CD4-positive, alpha-beta T cell treated with Interferon gamma for 1 hour (primary cell): ENCODE measurements at places on chromosomes 6 and 20.
A peak's percentile ranks its signal among the peaks of the same experiment; 100 is the strongest.

DNA sequence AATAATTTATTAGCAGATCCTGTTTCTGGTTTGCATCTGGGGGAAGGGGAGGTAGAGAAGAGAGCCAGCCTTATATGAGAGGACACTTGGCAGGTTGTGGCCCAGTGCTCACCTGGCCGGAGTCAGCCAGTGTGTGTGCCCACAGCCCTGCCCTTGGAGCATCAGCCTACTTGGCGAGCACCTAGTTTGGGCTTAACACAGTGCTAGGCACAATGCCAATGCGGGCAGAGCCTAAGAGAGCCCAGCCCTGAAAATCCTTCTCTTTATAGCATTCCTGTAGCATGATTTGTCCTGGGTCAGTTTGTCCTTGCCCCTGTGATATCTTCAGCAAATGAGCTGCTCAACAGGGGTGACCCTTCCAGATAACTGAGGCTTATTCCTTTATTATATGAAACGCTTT lies 73.0 kb downstream of the SLX4IP start:
- no peak for DNase-seq

- DNase-seq, result no peak
Observed at GRCh38 chr6:83231146-83231545, 38.0 kb downstream of the RWDD2A start.

- DNase-seq, result no peak
Observed at GRCh38 chr20:52129611-52130010, 62.0 kb downstream of the ZFP64 start.

GRCh38 chr6:15854826-15855710 lies 192.2 kb upstream of the DTNBP1 start:
- DNase-seq, result no peak

DNA sequence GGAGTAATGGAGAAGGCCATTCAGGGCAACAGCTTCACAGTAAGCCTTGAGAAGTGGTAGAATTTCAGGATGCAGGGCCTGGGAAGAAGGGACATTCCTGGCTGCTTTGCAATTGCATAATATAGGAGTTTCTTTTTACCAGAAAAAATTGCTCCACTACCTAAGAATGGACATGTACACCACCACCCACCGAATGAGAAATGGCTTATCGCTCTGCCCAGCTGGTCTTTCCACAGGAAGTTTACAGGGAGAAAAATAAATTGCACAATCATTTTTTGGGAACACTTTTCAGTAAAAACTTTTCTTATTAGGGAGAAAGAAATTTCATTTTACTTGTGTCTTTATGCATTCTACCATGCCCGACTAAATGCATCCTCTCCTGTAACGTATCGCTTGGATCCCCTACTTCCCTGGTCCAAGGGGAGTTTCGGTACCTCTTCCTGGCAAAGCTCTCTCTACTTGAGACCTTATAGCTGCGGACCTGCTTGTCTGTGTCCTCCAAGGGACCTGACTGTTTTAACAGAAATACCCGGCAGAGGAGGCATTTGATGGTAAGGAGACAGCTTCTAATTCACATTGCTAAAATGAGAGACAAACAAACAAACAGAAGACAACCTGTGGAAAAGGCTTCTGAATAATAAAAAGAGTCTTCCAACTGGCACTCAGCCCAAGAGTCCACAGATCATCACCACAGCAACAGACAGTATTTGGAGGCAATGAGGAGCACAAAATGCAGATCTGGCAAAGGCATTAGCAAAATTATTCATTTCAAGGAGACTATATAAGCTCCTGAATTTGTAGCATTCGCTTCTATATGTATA lies 54.2 kb downstream of the MAP3K5 start:
- no peak for DNase-seq

- DNase-seq, result no peak
Observed at GRCh38 chr6:49801525-49801924, 14.4 kb upstream of the PGK2 start.

- DNase-seq, result no peak
Observed at GRCh38 chr20:58883241-58883691, 30.8 kb downstream of the GNAS start.

- DNase-seq, result no peak
Observed at GRCh38 chr6:35804996-35805736, at the start of gene LHFPL5. Gene LHFPL5, plus strand, starts transcription at chr6:35805352. Its CDS starts 319 bp downstream, at chr6:35805671.

- DNase-seq, result no peak
Observed at GRCh38 chr20:20051767-20052073, 546 bp downstream of the CRNKL1 start.

DNA sequence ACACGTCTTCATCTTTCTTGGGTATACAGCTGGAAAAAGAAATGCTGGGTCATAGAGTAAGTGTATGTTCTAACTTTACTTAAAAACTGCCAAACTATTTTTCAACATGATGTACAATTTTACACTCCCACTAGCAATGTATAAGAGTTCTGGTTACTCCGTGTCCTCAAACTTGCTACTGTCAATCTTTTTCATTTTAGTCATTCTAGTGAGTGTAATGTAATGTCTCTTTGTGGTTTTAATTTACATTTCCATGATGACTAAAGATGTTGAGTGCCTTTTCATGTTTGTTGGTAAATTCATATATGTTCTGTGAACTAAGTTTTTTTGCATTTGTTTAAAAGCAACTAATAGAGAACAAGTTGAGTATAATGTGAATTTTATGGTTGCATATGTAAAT lies 43.9 kb downstream of the ATG5 start:
- DNase-seq, result no peak

GRCh38 chr20:62104791-62105345 lies 17.4 kb upstream of the LSM14B start:
- DNase-seq, result no peak

DNA sequence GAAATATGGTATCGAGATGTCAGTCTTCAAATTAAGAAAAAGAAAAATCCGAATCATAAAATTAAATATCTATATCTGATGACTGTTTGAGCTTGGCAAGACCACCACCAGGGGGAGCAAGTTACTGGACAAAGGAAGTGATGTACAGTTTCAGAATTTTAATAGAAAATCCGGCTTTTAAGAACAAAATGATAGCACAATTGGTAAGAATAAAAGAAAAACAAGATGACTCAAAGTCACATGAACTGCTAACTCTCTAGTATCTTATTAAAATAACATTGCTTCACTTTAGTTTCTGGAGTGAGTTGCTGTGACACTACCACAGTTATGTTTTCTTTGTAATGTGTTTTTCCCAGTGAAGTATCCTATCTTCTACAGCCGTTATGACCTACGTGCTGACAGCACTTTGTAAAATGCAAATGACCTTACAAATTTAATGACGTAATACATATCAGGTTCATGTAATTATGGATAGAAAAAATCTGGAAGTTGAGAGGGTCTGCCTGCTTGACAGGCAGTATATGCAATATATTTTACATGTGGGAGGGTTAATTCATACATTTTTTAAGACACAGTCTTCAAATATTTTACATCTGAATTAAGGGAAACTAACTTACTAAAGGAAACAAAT lies 405.3 kb upstream of the HS3ST5 start:
- DNase-seq, result no peak

- DNase-seq, result no peak
Observed at GRCh38 chr20:58393299-58393698, 4.3 kb downstream of the VAPB start.

DNA sequence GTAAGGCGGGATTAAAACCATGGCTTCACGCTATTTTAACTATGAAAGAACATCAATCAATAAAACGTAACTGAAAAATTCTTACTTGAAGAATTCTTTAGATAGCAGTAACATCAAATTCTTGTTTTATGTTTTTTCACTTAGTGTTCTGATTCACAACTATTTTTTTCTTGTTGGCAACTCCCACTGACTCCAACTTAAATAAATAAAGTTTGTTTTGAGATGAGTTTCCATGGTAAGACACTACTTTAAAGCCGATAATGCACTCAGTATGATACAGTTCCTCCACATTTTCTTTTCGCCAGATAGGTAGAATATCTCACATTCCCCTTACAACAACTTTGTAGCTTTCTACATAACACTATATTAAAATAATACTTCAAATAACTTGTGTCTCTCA lies 33.1 kb upstream of the CNKSR3 start:
- no peak for DNase-seq

DNA sequence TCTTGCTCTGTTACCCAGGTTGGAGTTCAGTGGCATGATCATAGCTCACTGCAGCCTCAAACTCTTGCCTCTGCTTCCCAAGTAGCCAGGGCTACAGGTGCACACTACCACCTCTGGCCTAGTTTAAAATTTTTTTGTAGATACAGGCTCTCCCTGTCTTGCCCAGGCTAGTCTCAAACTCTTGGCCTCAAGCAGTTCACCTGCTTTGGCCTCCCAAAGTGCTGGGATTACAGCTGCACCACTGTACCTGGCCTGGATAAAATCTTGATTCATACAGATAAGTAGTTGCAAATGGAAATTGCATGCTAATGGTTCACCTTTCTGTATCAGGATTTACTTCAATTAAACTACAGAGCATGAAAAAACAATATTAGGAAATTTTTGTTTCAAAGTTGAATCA lies 4.2 kb downstream of the CD2AP start:
- no peak for DNase-seq

GRCh38 chr20:40953416-40953815 lies 75.2 kb upstream of the TOP1 start:
- no peak for DNase-seq

DNA sequence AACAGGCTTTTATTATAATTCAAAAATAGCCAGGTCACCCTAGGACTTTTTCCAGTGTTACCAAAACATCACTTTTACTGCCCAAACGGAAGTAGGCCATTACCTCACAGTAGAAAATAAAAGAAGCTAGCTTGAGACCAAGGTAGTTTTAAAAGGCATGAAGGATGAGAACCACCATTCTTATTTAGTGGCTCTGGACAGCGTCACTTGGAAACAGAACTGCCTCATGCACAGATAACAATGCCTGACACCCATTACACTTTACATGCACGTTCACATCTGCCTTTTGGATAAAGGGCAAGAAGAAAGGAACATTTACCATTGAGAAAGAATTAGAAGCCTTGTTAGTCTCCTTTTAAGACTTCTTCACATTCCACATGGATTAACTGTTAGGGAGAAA lies 1.9 kb upstream of the PAQR8 start:
- DNase-seq, result no peak

DNA sequence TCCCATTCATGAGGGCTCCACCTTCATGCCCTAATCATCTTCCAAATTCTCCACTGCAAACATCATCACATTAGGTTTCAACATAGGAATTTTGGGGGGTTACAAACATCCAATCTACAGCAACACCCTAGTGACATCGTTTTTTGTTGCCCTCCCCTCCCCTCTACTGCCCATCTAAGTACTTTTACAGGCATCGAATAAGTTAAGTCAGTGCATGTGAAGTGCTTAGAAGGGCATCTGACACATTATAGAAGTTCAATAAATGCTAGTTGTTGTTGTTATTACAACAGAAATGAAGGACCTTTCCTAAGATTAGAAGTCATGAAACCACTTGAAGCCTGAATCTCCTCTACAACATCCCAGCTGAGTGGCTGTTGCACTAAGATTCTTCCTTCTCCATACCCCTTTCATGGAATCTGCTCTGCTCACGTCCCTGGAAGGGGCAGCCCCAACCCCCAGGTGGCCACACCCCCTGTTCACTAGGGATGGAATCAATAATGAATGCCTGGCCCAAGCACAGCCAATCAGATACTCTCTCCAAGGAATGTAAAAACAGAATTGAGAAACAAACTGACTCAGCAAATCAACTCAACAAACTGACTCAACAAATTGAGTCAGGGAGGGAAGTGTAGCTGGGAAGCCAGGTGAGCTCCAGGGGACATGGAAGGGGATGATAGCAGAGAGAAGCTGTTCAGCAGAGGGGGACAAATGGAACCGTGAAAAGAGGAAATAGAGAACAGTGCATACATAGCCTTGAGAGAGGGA lies 3.9 kb upstream of the LRP11 start:
- no peak for DNase-seq

DNA sequence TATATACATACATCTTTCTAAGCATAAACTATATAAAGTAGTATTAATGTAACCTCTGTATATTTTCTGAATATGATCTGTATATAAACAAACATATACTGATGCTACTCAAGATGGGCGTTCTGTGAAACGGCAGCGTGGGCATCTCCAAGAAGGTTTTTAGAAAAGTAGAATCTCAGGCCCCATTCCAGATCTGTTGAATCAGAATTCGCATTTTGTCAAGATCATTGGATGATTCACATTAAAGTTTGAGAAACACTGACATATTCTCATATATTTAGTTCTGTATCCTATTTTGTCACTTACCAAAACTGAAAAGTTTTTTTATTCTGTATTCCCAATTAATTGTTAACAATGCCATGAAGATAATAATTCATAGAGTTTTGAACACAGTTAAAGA lies 5.5 kb downstream of the C6orf141 start:
- DNase-seq, result no peak

DNA sequence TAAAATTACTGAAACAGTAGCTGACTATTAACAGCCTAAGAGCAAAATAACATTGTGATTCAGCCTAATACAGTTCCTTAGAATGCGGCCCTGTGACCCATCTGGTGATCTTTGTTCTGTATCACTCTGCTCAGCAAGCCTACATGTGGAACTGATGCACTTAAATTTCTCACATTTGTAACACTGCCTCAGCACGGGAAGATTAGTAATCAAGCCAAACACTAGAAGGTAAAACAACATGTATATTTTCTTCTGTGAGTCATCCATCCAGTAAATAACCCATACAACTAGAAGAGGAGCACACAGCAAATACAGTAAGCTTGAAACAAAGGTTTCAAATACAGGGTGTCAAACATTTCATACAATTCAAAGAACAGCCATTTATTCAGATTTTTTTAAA lies 189.7 kb upstream of the NOX3 start:
- no peak for DNase-seq

DNA sequence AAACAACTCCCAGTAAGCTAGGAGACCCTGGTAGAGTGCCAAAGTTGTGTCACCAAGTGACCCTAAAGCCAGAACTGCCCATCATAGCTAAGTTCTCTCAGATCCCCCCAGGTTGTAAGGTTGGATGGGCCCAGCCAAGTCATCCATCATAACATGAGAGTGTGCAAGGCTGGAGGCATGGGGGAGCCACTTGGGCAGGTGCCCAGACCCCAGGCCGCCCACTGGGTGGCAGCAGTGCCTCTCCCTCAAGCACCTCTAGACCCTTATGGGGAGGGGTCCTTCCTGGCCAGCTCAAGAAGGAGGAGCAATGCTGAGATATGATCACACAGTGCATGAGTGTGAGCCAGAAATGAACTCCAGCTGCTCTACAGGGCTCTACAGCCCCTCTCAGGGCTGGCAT lies 154.5 kb downstream of the MYLK4 start:
- no peak for DNase-seq

DNA sequence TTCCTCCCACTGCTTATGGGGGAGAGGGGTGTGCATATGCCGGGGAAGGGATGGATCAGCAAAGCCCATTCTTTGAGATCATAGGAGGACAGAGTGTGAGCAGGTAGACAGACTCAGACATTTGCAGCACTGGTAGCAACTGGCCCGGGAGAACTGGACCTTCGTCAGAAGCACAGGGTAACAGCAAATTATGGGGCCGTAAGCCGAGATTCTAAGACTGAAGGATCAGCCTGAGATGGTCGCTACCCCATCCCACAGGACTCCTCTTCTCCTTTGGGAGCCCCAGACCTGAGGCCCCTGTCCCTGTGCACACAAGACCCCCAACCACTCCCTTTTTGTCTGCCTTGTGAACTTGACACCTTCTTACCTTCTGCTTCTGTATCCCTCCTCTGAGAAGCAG lies 106.5 kb downstream of the TOX2 start:
- DNase-seq, result no peak

- DNase-seq, result peak; percentile 12
Observed at GRCh38 chr6:41463062-41463930, 82.9 kb upstream of the FOXP4 start.
